ENCODE measurements at places on chromosomes 12 and 14.

DNA sequence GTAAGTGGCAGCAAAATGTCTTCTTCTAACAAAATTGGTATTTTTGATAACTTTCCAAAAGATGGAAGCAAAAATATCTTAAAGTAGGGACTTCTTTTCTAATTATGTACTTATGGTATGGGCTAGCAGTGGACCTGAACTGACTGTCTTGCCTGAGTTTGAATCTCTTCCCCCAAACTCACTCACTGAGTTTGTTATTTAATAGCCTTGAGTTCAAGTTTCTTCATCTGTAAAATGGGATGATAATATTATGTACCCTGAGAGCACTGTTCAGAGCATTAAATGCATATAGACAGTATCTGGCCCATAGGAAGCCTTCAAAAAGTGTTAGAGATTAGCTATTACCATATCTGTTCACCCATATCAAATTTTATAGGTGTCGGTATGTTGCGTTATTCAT, 210.4 kb upstream of the NUDT4 start:
- DNase-seq, result no peak

DNA sequence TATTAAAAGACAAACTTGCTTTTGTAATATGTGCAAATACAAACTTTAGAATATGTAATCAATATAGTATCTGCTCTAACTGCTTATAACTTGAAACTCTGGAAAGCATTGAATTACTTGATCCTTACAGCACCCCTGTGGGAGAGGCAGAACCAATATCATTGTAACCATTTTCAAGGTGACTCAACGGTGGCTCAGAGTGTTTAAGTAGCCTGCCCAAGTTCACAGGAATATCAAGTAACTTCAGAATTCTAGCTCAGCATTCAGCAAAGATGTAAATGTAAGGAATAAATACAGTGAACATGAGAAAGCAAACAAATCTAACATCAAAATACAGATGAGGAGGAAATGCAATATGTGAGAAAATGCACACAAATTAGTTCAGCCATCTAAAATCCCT, 264.6 kb downstream of the NELL2 start:
- no peak for DNase-seq

GRCh38 chr14:94561656-94562010, 391 bp downstream of the SERPINA4 start:
- no peak for DNase-seq

DNA sequence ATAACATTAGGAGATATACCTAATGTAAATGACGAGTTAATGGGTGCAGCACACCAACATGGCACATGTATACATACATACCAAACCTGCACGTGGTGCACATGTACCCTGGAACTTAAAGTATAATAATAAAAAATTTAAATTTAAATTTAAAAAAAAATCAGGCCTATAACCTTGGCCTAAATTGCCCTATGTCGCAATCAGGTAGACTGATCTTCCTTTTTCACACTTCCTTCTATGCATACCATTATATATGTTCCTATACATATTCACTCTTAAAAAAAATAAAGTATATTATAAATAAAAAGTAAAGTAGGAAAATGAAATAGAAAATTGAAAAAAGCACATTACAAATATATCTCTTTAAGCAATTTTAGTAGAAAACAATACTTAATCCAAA, 117.7 kb upstream of the GARIN2 start:
- no peak for DNase-seq

DNA sequence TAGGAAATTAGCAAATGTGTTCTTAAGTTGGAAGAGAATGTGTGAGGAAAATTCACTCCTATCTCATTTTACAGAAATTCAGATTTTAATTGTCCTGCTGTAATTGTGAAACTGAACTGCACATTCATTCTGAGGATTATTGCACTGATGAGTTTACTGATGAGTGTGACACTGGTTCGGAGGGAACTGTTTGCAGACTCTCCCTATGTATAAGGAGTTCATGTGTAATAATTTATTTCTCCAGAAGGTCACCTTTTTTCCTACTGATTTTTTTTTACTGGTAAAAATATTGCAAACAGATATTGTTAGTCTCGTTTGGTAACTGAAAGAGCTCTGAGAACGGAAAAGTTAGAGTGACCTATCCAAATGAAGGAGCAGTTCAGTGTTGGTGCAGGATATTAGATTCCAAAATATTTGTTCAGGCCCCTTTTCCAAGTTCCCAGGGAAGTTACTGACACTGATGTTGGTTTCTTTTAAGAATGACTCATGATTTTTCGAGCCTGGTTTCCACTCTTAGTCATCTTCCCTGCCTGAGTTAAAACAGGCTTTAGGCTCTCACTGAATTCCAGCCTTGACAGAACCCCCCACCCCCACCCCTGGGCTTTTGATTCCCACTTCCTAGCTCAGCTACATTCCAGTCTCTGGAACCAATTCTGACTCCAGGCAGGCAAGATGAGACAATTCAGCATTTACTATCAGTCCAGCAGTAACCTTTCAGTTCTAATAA, 18.4 kb downstream of the ANO6 start:
- DNase-seq, result no peak

DNA sequence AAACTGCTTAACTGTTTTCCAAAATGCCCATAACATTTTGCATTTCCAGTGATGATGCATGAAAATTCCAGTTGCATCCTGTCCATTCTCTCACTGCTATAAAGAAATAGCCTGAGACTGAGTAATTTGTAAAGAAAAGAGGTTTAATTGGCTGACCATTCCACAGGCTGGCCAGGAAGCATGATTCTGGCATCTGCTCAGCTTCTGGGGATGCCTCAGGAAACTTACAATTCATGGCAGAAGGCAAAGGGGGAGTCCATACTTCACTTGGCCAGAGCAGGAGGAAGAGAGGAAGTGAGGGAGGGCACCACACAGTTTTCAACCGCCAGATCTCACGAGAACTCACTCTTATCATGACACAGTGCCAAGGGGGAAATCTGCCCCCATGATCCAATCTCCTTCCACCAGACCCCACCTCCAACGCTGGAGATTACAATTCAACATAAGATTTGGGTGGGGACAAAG, 18.2 kb upstream of the CLEC2D start:
- no peak for DNase-seq

DNA sequence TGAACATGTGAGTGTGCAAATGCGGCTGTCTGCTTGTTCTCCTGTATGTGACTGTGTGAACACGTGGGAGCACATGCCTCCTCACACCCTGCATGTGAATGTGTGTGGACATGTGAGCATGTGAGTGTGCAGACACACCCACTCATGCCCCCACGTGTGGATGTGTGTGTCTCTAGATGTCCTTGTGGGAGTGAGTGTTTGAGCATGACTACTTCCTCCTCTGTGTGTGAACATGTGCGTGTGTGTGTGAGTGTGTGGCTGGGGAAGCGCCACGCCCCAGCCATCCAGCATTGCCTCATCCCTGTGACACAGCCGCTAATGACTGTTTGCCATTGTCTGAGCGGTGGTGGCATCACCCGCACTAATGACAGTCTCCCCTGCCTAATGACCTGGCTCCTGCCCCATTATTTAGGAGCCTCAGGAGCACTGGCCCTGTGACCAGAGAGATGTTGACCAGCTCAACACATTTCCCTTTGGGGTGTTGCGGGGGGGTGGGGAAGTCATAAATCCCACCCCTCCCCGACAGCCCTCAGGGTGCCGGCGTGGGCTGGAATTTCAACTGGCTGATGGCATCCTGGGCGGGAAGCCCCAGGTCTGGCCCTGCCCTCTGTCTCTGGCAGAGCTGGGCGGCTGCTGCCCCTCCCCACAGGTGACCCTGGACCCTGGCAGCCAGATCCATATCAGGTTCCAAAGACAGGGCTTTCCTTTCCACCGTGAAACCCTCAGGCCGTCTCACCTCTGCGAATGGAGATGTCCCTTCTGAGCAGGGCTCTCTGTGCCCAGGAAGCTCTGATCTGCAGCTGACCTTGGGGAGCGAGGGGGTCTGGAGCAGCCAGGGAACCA, 11.5 kb upstream of the KRT80 start:
- DNase-seq, result no peak

DNA sequence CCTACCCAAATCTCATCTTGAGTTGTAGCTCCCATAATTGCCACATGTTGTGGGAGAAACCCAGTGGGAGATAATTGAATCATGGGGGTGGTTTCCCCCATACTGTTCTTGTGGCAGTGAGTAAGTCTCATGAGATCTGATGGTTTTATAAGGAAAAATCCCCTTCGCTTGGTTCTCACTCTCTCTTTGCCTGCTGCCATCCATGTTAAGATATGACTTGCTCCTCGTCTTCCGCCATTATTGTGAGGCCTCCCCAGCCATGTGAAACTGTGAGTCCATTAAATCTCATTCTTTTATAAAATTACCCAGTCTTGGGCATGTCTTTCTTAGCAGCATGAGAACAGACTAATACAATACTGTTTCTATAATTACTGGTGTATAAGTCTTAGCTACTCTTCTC, 6.5 kb upstream of the BCAT1 start:
- DNase-seq, result no peak

GRCh38 chr12:107864235-107864634, 89.7 kb downstream of the ASCL4 start:
- no peak for DNase-seq

DNA sequence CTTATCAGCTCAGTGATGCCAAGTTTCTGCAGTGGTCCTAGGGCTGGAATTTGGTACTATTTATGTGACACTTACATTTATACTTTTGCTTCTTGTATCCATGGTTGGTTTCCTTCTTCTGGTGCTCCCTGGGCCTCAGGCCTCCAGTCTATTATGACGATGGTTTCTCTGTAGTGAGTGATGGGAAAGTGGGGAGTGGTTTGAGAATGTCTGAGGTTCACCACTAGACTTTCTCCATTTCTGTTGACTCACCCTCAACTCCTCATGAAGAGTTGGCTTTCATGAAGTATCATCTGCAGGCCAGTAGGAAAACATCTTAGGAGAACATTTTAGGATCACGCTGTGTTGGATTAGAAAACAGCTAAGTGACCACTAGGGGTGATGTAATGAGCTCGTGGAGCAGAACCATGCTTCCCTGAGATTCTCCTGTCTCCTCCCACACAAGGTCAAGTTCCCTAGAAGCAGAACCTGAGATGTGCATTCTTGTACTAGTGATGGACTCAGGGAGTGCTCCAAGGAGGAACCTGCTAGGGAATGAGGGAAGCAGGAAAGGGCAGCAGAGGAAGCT, 32.1 kb downstream of the RPH3A start:
- no peak for DNase-seq

DNA sequence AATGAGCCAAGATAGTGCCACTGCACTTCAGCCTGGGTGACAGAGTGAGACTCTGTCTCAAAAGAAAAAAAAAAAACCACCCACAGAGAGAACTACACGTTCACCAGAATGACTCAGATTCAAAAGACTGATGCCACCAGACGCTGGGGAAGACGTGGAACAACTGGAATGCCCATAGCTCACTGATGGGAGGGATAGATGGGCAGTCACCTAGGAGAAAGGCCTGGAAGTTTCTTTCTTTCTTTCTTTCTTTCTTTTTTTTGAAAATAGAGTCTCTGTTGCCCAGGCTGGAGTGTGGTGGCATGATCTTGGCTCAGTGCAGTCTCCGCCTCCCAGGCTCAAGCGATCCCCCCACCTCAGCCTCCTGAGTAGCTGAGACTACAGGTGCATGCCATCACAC, 10.0 kb upstream of the KLC1 start:
- no peak for DNase-seq

DNA sequence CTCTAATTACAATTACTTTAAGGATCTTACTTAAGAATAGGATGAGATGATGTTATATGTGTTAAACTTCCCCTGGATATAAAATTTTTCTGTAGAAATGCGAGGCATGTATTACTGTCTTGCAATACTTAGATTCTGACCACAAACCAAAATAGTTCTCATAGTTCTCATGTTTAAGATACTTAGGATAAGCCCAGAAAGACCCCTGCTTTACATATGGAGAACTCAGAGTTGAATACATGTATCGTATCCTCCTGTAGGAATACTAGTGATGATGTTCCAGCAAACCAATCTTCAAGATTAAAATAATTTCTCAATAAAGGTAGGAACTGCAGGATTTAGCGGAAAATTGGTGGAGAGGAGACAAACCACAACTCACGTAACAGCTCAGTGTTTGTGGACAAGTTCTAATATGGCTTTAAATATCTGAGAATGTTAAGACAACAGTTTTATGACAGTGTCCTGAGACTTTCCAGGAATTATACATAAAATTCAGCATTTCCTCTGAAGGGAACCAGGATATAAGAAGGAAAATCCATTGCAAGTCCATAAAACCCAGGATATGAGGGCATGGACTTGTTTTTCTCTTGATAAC, 114.7 kb upstream of the CRY1 start:
- DNase-seq, result no peak

DNA sequence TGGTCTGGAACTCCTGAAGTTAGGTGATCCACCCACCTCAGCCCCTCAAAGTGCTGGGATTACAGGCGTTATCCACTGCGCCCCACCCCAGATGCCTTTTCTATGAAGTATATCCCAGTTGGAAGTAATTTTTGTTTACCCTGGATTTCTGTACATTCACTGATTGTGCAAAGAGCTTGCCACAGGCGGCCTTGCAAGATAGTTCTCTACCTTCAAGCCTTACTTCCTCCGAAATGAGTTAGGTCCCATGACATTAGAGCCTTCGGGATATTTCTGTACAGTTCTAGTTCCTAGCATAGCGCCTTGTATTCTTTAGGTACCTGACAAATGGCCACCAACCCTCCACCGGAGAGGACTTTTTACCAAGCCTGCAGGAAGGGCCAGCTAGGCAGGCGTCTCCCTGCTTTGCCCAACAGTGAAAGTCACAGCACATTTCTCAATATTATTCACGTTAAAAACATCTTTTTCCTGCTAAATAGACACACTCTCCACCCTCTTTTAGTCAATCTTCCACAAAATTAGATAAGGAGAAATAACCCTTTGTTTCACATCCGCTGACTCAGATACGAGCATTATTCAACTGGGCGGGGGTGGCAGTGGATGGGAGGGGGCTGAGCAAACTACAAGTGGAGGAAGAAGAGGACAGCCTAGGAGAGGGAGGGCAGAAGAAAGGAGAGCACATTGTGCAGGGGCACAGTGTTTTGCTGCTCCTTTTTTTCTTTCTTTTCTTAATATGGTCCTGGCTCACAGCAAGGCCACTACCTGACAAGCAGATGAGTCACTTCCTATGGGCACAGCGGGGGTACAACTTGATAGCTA, 40.0 kb upstream of the CAPRIN2 start:
- no peak for DNase-seq

DNA sequence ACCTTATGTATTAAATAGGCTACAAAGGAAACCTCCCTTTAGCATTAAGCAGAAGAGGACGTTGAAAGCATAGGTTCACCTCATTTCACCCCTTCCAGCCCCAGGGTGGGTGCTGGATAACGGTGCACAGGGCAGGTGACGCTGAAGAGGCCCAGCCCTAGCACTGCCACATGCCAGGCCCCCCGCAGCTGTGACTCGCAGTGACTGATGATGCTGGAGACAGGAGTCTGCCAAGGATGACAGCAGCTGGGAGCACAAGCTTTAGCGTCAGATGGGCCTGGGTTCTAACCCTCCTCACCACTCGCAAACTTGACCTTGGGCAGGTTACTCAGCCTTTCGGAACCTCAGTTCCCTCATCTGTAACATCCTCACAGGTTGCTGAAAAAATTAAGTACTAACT, 76.7 kb downstream of the TBK1 start:
- DNase-seq, result no peak

- DNase-seq, result no peak
Observed at GRCh38 chr14:35034440-35034833, 11.6 kb upstream of the FAM177A1 start.
